ENCODE measurements at places on chromosomes 16 and 17. TPM values are rescaled to one million over a fixed set of nuclear protein-coding genes. Genes with fewer than 3 reads are reported as not detected.
A peak's percentile ranks its signal among the peaks of the same experiment; 100 is the strongest.

- H3K4me3 ChIP-seq = no peak overlapping the region
- no peak for DNase-seq
- no peaks in the 10 kb centered on the region for H3K27me3 ChIP-seq
- H3K27ac ChIP-seq = no peak overlapping the region
These were observed 131.7 kb downstream of the ABCC1 start for GRCh38 chr16:16081141-16081540.

DNA sequence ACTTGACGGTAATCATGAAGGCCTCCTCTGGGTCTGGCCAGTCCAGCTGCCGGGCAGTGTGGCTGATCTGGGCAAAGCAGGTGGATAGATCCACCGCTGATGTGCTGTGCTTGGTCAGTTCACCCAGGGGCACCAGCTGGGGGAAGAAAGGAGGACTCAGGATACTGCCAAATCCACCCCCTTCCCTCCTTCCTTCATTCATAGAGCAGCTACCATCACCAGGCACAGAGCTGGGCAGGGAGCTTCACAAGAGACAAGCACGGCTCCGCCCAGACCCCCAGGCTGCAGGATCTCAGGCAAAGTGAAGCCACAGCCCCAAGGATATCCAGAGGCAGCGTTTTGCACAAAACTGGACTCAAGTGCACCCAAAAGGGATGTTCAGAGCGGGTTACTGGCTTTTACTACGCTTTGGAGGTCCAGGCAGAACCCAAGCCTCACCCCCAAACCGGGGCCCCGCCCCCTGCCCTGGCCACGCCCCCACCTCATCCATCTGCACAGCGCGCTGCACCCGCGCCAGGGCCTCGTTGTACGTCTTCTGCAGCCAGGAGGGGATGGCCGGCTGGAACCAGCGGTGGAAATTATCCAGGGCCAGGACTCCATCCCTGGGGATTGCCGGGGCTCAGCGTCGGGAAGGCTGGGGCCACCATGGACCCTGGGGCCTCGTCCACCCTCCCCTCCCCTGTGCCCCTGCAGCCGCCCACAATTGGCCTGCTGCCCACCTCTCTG, 9.1 kb downstream of the UNC13D start:
- no peak for DNase-seq
- H3K36me3 ChIP-seq = peaks cover 2% of the 10 kb centered on the region
- no peak overlapping the region for H3K4me3 ChIP-seq
- peaks cover 9% of the 10 kb centered on the region for H3K4me1 ChIP-seq

- peak overlapping the region; percentile 79 for H3K27ac ChIP-seq
- no peak overlapping the region for H3K4me3 ChIP-seq
- no peaks in the 10 kb centered on the region for H3K27me3 ChIP-seq
- H3K4me1 ChIP-seq = peaks cover 14% of the 10 kb centered on the region
These were observed 11.6 kb upstream of the MFAP4 start for GRCh38 chr17:19398301-19399181.

- peak overlapping the region; percentile 83 for H3K4me3 ChIP-seq
- H3K36me3 ChIP-seq = peaks cover 9% of the 10 kb centered on the region
- peak overlapping the region; percentile 53 for H3K27ac ChIP-seq
These were observed 740 bp downstream of the AATF start for GRCh38 chr17:36949461-36949927.

The MT1H gene
- not detected for total RNA-seq

The CMTM2 gene
- not detected for total RNA-seq
